ENCODE measurements at places on chromosomes 7 and 10.

- peak; percentile 62 for DNase-seq
These were observed 128.6 kb downstream of the OAT start for GRCh38 chr10:124289851-124290795.

GRCh38 chr7:37770838-37771237, 77.6 kb upstream of the NME8 start:
- no peak for DNase-seq

DNA sequence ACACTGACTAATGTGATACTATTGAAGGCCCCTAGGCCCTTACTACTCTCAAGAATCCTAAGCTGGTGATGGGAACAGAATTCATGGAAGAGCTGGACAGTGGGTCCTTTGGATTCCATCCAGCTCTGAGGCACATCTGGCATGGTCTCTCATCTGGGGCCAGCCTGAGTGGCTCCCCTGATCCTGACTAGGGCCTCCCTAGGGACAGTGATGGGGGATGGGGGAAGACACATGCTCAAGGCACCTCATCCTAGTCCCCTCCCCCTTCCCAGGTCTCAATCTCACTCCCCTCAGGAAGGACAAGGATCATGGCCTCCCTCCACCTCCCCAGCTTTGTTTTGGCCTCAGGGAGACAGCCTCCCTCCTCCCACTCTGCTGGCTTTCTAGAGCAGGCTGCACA, 1.8 kb downstream of the KCNIP2 start:
- DNase-seq: no peak

GRCh38 chr10:91307489-91307888, 87.0 kb downstream of the PCGF5 start:
- no peak for DNase-seq

DNA sequence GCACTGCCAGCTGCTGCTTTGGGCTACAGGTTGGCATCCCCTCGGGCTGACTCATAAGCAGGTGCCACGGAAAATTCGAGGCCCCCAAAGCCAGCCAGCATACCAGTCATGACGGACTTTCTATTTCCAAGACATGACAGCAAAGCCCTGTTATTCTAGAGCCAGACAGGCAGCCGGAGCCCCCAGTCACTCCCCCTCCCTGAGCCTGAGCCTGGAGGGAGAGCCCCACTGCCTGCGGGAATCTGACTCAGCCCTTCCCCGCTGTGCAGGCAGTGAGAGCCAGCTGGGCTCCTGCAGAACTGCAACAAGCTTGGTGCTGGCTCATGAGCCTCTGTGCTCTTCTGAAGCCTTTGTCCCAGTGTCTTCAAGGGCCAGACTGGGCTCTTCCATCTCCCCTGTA, 15.8 kb downstream of the BTBD16 start:
- peak; percentile 86 for DNase-seq
